ENCODE measurements at places on chromosomes 5 and 9.

DNA sequence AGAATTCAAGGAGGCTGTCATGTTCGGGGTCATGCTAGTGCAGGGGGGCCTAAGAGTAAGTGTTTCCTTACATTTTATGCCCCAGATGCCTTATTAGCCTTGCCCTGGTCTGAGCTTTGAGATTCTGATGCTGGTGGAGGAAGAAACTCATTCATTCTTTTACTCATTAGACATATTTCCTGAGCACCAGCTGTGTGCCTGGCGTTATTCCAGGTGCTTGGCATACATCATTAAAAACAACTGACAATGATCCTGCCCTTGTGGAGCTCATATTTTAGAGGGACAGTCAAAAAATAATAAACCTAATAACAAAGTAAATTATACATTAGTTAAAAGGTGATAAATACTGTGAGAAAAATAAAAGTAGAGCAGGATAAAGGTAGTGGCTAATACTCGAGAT, 138.9 kb upstream of the SGCD start:
- no peak for DNase-seq

DNA sequence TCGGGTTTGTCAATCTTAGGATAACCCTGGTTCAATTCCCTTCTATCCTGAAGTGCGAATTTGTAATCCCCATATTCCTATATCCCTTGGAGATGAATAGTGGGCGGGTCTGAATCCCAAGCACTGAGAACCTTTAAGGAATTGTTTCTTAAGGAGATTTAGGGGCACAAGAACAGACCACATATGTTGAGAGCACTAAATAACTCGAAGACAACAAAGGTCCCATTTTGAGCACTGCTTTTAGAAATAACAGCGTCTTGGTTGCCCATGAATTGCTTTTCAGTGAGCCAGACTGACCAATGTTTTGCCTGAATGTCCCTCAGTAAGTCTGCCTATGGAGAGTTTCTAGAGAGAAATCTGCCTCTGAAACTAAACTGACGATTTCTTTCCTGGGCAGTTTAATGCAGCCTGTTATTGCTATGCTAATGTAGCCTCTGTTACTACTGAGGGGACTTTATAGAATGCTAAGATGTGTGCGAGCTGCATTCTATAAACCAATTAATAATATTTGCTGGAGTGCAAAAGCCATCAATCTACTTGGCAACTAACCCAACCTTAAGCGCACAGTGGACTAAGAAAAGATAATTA, 445.0 kb upstream of the DMAC1 start:
- DNase-seq, result no peak

GRCh38 chr9:34572628-34573027, 16.9 kb downstream of the CNTFR start:
- no peak for DNase-seq

DNA sequence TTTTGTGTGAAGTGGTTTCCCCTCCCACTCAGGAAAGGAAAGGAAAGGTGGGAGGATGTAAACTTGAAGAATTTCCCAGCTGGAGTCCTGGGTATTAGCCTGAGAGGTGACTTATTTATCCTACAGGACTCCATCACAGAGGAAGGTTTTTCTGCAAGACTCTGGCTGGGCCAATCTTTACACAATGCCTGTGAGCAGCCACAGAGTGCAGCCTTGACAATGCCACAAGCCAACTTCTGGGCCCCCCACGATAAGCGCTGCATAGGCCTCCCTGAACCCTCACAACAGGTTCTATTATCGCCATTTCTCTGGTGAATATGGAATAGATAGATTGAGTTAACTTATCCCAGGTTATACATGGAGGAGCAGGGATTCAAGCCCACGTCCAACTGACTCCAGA, 12.4 kb downstream of the TTC39B start:
- DNase-seq, result no peak

Measured in NCI-H1417 treated with DMSO at 0.1 percent for 48 hours (cell line).